ENCODE measurements at places on chromosomes 16 and 17. TPM values are rescaled to one million over a fixed set of nuclear protein-coding genes. Genes with fewer than 3 reads are reported as not detected.

GRCh38 chr17:4074831-4075495, 67.9 kb downstream of the ZZEF1 start:
- no peak for DNase-seq

- peak; percentile 32 for DNase-seq
These were observed 30.0 kb downstream of the AXIN2 start for GRCh38 chr17:65531256-65532100.

DNA sequence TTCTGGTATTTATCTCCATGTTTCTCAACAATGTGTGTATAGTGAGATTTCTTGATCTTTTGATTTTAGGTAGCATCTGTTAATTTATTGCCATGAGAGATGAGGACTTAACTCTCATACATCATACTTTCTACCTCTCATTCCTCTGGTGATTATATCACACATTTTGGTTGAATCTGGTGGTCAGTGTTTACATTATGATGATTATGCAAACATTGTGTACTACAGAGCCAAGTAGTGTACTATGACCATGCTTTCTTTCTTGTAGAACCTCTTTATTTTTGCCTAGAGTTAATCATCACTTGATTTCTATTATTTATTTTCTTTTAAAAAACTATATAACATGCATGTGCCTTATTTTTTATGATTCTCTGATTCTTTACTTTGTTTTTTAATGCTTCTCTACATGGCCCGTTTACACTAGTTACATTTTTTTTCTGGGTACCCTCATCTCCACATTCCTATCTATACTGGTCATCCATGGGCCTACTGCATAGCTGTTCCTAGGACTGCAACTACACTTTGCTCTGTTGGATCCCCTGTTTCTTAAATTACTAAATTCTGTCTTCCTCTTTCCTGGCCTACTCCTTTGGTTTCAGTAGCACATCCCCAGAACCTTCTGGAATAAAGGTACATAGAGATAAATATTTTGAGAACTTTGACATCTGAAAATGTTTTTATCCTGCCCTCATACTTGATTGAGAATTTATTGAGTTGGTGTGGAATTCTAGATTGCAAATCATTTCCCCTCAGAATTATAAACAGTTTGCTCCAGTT, 63.0 kb upstream of the LRRC37A3 start:
- no peak for DNase-seq

The AATK gene
- total RNA-seq: 2.4 TPM

- peak; percentile 71 for DNase-seq
These were observed 92.5 kb downstream of the ASIC2 start for GRCh38 chr17:33200587-33200986.

- peak; percentile 51 for DNase-seq
These were observed 1.3 kb upstream of the PRRT2 start for GRCh38 chr16:29810699-29811169.

The TBC1D3H gene
- not detected for total RNA-seq

DNA sequence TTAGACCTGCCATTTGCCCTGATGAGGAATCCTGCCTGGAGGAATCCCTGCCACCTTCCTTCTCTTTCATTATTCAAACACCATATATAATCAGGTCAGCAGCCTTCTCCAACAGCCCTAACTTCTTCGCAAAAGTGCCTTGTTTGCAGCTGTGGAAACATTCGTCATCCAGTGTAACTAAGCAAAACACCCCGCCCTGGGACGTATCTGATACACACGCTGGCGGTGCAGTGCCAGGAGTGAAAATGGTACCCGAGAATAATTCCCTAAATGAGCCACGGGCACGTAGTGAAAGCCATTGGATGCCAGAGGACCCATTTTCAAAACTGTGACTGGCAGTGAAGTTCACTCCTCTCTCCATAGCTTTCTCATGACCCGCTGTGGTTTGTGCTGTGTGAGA, 73.7 kb downstream of the IRX3 start:
- DNase-seq: no peak

GRCh38 chr16:2205967-2206313, 686 bp downstream of the MLST8 start:
- DNase-seq: no peak

DNA sequence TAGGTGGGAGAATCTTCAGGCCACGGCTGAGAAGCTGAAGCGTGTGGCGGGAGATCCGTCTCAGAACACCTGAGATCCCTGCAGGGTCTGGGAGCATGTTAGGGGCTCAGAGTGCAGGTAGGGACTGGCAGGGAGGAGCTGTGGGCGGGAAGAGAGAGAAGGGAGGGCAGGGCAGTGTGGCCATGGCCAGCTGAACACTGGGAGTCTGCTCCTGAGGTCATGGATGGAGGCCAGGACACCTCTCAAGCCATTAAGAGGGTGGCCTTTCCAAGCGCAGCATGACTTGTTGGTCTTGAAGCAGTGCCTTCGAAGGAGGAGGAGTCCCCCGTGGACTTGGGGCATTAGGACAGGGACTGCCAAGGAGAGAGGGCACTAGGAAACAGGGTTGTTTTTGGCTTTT, 23.7 kb downstream of the NAA60 start:
- DNase-seq: no peak

DNA sequence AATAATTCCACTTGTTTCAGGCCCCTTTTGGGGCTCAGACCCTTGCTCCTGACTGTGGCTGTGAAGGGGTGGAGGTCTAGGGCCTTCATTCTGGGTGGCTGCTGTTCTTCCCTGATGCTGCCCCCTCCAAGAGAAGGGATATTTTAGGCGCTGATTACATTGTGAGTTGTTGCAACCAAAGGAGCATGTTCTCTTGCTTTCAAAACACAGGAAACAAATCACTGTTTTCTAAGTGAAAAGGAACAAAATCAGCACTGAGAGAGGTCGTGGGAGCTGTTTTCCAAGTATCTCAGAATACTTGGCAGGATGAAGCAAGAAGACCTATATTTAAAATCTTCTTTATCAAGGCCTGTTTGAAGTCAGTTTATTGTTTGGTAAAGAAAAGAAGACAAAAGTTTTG, 25.3 kb upstream of the SEC14L1 start:
- DNase-seq: no peak

GRCh38 chr16:50521246-50521900, 26.8 kb upstream of the NKD1 start:
- peak; percentile 21 for DNase-seq

DNA sequence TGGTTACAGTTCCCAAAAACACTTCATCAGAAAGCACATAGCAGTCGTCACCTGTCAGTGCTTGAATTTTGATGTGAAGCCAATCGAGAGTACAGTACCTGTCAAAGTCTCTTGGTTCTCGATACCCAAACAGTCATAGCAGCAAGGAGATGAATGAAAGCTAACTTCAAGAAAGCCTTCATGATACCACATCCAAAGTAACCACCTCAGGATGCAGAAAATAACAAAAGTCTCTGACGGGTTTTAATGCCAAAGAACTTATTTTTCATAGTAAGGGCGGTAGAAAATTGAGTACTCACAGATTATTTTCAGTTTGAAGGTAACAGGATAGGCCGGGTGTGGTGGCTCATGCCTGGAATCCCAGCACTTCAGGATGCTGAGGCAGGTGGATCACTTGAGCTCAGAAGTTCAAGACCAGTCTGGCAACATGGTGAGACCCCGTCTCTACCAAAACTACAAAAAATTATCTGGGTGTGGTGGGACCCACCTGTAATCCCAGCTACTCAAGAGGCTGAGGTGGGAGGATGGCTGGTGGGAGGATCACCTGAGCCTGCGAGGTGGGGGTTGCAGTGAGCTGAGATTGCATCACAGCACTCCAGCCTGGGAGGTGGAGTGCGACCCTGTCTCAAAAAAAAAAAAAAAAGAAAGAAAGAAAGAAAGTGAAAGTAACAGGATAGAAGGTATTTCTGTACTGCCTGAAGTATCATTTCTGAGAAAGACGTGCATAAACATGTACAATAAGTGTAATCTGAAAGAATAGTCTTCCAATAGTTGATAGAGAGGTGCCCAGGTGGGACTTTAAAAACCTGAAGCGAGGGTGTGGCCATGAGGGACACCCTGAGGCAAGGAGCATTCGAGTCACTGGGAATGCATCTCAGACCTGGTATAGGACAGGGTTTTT, 15.4 kb downstream of the MFSD11 start:
- no peak for DNase-seq

The CACNG1 gene
- not detected for total RNA-seq

- peak; percentile 62 for DNase-seq
These were observed 87.9 kb downstream of the ZNF18 start for GRCh38 chr17:11909348-11909747.

DNA sequence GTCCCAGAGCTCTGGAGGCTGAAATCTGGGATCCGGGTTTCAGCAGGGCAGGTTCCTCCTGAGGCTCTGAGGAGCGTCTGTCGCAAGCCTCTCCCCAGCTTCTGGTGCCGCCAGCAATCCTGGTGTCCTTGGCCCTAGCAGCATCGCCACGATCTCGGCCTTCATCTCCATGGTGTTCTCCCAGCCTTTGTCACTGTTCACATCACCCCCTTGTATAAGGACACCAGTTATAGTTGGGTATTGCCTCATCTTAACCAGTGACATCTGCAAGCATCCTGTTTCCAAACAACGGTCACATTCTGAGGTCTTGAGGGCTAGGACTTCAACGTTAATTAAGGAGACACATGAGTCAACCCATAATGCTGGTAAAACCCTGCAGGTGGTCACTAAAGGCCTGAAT, 2.8 kb upstream of the PPP1R27 start:
- no peak for DNase-seq

DNA sequence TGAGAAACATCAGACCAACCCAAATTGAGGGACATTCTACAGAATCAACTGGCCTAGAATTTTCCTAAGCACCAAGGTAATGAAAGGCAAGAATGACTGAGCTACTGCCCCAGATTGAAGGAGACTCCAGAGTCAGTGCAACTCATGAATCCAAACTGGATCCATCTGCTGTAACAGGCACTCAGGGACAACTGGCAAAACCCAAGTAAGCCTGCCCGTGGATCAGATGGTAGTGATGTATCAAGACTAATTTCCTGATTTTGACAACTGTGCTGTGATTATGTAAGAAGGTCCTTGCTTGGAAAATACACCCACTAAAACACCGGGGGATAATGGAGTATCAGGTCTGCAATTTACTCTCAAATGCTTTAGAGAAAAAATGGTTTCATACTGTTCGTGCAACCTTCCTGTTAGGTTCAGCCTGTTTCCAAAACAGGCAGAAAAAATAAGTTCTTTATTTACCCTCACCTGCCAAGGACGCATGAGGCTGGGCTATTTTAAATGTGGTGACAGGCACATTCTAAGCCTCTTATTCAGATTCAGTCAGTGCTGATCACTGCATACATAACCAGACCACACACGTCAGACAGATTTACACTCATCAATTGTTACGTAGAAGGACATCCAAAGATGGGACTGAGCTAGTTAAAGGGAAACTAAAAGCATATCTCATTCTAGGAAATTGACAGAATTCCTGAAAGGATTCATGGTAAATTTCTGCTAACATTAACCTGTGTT, 7.0 kb downstream of the MBTPS1 start:
- no peak for DNase-seq

- DNase-seq: no peak
These were observed 970.5 kb upstream of the EEF2KMT start for GRCh38 chr16:6068063-6068462.

DNA sequence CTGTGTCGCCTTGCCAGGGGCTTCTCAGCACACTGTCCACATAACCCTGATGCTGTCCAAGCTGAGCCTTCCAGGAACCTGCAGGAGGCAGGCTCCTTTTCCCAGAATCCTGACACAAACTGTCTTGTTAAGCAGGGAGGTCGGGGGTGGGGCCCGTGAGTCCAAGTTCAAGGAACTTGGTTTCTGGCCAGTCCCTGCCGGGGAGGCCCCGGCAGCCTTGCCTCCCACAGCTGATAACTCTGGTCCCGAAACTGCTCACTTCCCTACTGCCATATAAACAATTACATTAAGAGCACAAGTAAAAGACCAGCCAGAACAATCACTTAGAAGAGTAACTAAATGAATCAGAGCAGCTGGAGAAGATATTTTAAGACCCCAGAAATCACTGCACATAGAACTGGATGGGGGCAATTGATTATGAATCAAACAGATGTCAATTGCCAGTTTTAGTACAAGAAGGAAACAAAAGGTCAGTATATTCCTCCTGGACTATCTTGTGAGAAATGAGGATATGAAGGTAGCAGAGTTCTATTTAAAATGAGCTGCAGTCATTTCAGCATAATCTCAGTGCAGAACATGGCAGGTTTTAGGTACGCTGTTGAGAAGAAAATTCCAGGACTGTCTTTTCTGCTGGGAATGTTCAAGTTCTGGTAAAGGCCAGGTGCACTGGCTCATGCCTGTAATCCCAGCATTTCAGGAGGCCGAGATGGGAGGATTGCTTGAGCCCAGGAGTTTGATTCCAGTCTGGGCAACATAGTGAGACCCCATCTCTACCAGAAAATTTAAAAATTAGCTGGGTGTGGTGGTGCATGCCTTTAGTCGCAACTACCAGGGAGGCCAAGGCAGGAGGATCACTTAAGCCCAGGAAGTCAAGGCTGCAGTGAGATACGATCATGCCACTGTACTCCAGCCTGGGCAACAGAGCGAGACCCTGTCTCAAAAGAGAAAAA, 169.8 kb downstream of the PITPNC1 start:
- peak; percentile 47 for DNase-seq

The TLCD3B gene
- total RNA-seq: 22.3 TPM

The TSPAN10 gene
- 1.2 TPM for total RNA-seq

The E2F4 gene
- total RNA-seq: 116 TPM

DNA sequence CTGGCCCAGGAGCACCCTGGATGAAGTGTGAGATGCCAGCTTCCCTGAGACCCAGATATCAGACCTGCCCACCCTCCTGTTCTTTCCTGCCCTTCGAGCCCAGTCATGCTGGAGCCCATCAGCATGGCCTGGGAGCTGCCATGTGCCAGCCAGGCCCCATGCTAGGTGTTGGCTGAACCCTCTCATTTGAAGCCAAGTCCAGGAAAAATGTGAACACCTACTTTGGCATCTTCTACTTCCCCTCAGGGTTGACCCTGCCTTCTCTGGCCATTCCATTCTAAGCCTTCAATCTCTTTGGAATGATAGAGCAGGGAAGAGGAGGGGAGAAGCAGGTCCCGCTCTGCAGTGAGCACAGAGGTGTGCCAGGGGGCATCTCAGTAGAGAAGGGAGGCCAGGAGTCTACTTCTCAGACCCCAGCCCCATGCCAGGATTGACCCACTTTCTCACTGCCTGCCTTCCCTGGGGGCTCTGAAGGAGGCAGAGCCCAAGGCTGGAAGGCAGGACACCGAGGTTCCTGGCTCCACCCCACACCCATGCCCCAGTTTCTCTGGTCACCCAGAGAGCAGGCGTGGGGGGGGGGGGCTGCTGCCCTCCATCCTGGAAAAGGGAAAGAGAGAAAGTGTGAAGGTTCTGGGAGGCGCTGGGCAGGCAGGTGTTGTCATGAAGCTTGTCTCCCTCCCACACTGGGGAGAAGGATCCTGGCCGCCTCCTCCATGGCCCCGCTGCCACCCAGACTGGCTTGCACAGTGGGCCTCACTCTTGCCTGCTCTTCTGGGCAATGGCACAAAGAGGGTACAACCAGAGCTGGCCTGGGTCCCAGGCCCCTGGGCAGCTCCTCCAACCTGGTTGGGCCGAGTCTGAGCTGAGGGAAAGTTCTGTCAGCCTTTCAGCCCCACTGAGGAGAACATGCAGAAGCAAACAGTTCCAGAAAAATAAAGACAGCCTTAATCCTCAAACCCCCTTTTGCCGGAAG, 9.3 kb downstream of the HDAC5 start:
- DNase-seq: no peak

The CDR2L gene
- 23.3 TPM for total RNA-seq

The CD300LB gene
- not detected for total RNA-seq
